ENCODE measurements at places on chromosomes 3 and 15.

- DNase-seq = peak; percentile 66
Observed at GRCh38 chr3:107775974-107776373, 253.2 kb downstream of the BBX start.

DNA sequence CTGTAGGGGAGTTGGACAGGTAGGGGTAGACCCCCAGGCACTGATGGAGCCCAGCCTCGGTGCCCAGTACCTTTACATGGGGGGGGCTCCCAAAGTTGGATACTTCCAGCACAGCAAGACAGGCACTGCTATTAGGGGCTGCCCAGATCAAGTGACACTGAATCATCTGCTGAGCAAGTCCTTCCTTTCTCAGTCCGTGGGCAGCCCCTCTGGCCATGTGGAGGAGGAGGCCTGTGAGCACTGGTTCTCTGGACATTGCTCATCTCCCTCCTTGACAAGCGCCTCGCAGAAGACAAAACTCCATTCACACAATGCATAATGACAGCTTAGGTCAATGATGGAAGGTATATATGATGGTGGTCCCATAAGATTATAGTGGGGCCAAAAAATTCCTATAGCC is 35.7 kb downstream of the EEFSEC start:
- DNase-seq = no peak

- DNase-seq = no peak
Observed at GRCh38 chr3:111547631-111548030, 5.6 kb downstream of the CD96 start.

DNA sequence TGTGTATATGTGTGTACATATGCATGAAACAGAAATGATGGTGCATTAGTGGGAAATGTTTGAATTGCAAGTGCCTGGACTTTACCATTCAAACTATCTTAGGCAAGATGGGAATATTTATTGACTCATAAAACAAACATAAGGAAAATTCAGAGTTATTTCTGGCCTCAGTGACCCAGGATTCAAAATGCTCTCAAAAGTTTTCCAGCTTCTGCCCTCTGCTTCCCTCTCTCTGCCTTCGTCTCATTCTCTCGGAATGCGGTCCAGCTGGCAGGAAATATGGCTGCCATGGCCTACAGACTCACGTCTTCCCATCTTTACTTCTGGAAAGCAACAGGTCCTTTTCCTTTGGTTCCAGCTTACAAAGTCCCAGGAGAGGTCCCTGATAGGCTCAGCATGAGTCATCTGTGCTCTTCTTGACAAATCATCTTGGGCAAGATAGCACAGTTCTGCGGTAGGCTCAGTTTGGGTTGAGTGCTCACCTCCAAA is 8.7 kb upstream of the ZNF774 start:
- no peak for DNase-seq

GRCh38 chr3:13536832-13537231 is 12.1 kb upstream of the FBLN2 start:
- DNase-seq = peak; percentile 13

DNA sequence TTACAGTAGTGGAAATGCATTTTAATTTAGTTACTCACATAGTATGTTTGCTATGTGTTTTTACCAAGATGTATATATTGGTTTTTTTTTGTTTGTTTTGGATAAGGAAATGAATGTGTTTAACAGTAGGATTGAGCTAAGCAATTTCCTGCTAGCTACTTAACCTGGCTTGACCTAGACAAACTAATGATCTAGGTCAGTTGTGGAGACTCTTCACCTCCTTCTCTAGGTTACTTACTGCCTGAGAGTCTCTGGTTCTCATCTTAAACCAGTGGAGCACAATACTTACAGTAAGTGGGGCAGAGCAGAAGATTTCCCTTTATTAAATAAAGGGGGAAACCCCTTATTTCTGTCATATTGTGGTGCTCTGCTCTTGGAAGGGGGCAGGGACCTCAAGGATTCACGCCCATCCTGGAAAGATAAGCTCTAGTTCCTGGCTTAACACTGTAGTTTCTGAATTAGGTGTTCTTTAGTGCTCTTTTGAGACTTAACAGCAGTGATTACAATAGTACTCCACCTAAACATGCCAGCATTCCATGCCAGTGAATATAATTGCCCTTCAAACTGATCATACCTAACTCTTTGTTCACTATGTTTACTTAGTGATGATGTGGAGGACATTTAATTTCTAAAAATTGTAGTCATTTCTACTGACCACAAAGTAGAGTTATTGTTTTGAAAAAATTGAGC is 79.9 kb downstream of the UBP1 start:
- DNase-seq = peak; percentile 12

GRCh38 chr3:116037954-116038911 is 407.1 kb downstream of the LSAMP start:
- no peak for DNase-seq

DNA sequence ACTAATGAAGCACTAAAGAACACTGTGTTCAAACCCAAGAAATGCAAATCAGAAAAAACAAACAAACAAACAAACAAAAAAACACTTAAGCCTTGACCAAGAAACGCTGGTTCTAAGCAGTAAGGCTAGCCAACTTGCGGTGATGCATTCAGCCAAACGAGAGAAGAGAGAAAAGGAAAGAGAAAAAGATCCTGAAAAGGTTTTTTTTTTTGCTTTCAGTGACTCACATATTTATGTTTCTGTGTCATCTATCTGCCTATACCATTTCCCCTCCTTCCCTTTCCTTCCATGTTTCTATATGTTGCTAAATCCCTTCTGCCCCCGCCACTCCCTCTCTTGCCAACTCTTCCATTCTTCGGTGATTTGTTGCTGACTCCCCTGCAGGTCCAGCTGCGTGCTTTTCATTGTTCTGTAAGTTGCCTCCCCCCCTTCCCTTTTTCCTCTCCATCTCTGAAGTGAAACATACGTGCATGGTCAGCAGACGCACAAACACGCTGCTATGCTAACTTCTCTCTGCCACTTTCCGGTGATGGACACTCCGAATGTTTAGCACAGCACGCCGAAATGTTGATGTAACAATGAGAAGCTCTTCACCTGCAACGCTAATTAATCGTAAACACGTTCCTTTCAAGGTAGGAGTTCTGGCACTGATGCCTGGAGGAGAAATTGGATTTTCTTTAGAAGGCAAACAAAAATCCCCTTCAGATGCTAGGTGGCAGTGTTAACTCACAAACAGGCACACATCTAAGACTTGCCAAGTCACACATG is 154.4 kb downstream of the TUSC7 start:
- DNase-seq = peak; percentile 54

DNA sequence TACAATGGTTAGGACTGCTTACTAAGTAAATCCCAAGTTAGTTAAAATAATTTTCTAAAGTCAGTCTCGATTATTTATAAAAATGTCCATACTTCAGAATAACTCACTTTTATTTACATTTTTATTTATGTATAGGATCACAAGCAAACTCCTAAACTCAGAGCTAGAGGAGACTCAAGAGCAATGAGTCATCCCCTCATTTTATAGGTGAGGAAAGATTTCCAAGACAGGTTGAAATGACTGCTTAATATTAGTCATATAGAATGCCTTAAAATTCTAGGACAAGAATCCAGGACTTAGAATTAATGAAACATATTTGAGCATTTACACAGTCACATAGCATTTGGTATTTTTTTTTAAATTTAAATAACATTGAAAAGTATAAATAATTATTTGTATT is 983.8 kb downstream of the SI start:
- no peak for DNase-seq

GRCh38 chr15:66842710-66843441 is 140.8 kb downstream of the SMAD6 start:
- peak; percentile 74 for DNase-seq
